ENCODE measurements at places on chromosomes 11 and 22.

- no peak for DNase-seq
Observed at GRCh38 chr11:32148895-32149294, 58.0 kb downstream of the RCN1 start.

DNA sequence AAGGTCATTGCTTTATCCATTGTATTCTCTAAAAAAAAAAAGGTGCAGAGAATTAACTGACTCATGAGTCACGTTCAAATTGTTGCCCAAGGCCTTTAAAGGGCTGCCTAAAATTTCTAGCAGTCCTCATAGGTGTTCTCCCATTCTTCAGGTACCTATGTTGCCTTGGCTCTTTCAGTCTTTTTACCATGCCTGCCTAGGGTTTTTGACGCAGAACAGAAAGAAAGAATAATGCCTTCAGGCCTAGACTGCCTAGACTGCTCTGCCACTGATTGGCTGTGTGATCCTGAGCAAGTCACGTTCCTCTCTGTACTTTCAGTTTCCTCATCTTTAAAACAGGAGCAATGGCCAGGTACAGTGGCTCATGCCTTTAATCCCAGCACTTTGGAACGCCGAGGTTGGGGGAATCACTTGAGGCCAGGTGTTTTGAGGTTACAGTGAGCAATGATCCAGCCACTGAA, 21.5 kb downstream of the CTSC start:
- DNase-seq, result no peak

DNA sequence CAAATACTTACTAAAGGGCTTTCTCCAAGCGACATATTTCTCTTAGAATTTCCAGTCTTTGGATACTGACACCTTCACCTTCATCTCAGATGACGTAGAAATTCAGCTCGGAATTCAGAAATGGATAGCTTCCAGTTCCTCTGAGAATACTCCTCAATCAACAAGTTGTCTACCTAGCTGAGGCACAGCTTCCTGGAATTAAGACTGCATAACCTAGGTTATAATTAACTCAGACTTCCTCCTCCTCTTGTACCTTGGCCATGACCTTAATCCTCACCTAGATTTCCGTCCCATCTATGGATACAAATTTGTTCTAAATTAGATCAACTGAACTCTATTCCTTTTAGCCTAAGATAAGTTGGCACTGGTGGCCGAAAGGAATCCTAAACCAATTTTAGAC, 17.4 kb downstream of the ATP5MG start:
- no peak for DNase-seq

DNA sequence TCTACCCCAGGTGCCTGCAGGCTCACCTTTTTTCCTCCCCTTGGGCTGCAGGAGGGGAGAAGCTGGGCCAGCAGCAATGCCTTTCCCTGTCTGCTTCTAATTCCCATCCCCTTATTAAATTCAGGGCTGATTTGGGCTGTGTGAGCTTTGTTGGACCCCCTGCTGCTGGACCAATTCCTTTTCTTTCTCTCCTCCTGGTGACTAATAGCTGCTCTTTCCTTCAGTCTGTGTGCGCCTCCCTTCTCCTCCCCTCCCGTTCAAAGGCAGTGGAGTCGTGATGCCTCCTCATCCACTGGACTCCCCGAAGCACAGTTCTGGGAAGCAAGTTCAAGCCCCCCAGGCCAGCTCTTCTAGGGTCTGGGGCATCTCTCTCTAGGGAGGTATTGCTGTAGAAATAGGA, 567.9 kb upstream of the CADM1 start:
- DNase-seq, result no peak

DNA sequence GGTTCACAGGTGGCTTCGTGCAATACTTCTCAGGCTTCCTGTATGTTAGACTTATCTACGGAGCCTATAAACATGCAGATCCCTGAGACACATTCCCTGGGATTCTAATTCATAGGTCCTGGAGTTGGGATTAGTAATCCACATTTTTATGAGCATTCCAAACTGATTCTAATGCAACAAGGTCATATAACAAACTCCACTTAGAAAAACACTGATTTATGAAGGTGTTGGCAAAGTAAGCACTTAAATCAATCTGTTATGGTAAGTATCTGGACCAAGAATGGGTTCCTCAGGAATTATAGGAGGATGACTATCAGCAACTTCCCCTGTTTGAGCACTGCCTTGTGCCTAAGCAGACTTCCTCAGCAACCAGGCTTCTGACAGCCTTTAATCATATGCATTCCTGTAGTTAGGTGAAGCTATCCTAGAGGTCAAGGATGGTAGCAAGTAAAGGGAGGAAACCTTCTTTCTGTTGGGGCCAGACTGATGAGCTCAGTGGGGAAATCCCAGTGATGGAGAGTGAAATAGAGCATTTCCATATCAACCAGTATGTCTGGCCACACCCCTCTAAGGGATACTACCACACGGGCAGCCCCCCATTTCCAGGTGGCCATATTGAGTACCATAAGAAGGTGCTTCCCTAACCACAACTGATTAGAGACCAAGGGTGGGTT, 89.6 kb downstream of the RASSF10 start:
- no peak for DNase-seq

DNA sequence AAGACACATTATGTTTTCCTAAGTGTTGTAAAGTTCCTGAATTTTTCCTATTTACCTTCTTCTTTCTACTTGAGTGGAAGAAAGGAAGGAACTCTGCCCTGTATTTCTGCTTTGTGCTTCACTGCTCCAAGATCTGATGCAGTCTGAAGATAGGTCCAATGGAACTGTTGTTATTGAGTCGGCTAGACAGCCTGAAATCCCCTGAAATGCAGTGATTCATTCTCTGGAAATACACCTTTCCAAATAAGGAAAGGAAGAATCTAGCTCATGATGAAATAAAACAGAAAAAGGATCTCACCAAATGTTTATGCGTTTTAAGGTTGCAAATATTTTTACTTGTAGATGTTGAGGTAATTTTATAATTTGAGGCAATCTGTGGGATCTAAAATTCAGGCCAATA, 322.8 kb downstream of the GUCY1A2 start:
- DNase-seq, result no peak

GRCh38 chr22:26246552-26246951, 77.3 kb downstream of the SEZ6L start:
- no peak for DNase-seq

GRCh38 chr11:100830274-100830673, 143.2 kb downstream of the ARHGAP42 start:
- DNase-seq, result no peak

DNA sequence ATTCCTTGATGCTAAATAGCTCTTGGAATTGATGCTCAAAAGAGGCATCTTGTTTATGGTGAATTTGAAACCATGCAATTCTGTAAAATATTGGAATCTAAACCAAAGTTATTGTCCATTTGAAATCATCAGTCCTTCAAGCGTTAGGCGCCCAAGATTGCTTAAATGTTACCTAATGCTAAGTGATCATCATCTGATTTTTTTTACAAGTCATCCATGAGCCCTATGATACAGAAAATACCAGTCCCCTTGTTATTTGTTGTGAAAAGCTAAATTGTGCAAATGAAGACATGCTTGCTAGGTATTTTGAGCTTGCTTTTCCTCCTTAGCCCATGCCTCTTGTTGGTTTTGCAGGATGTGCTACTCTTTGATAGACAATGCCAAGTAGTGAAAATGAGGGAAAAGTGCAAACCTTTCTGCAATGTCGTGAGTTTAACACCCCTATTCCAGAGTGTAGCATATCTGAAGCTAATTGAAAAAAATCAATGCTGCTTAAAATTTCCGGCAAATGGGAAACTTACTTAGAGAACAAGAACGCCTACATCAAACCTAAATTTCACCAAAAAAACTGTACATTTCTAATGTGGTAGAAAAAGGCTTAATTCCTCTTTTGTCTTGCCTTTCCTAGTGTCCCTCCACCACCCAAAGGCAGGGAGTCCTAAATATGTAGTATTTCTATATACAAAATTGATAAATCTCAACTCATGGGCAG, 1.9 kb downstream of the GRK3 start:
- DNase-seq, result no peak

GRCh38 chr22:26127126-26127525, 42.1 kb upstream of the SEZ6L start:
- no peak for DNase-seq
